PC-3 (cell line): ENCODE measurements at places on chromosomes 5 and 9. TPM values are rescaled to one million over a fixed set of nuclear protein-coding genes. Genes with fewer than 3 reads are reported as not detected.

Gene ADAMTS16
- total RNA-seq = 1.7 and 2.0 TPM in 2 replicates

Gene SPATA31D4
- not detected in 2 replicates for total RNA-seq

Gene LCN2
- 153 and 154 TPM in 2 replicates for total RNA-seq

Gene NR5A1
- total RNA-seq = not detected in 2 replicates

Gene ITGA2
- total RNA-seq = 32.4 and 36.7 TPM in 2 replicates

Gene PCDHAC1
- total RNA-seq = 4.8 and 6.2 TPM in 2 replicates

DNA sequence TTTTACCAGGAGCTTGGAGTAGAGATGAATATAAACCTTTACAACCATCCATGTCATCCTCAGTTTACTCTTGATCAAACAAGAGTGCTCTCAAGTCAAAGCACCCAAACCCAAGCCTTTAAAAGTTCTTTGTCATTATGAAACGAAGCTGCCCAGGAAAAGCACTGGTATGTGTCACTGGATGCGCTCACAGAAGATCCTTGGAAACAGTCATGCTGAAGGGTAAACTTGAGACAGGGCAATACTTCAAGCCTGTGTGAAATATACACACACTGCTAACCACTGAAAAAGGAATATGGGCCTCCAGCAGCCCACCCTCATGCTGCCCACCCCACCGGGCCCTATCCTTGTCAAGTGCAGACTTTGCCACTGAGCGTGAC, 84.5 kb downstream of the PRRT1B start:
- no peaks in the 10 kb centered on the region for H3K36me3 ChIP-seq
- no peak overlapping the region for H3K4me3 ChIP-seq
- no peak overlapping the region for H3K27ac ChIP-seq
- peaks cover 3% of the 10 kb centered on the region for H3K4me1 ChIP-seq

- DNase-seq = no peak
- H3K4me1 ChIP-seq = peaks cover 13% of the 10 kb centered on the region; the same call in 1 of the 2 replicates
- no peaks in the 10 kb centered on the region for H3K36me3 ChIP-seq
- H3K4me3 ChIP-seq = no peak overlapping the region
- H3K27ac ChIP-seq = no peak overlapping the region
These were observed 132.9 kb downstream of the RXRA start for GRCh38 chr9:134459164-134459563.

GRCh38 chr5:107997338-107997980, 326.7 kb upstream of the EFNA5 start:
- no peak overlapping the region for H3K4me3 ChIP-seq
- H3K4me1 ChIP-seq = peaks cover 9% of the 10 kb centered on the region
- H3K27ac ChIP-seq = no peak overlapping the region
- peak; percentile 41 for DNase-seq
- H3K27me3 ChIP-seq = no peaks in the 10 kb centered on the region

- no peak overlapping the region for H3K27ac ChIP-seq
- H3K27me3 ChIP-seq = no peaks in the 10 kb centered on the region
- no peak overlapping the region for H3K4me3 ChIP-seq
- no peak for DNase-seq
These were observed 31.1 kb downstream of the GCNT4 start for GRCh38 chr5:75021219-75021618.

DNA sequence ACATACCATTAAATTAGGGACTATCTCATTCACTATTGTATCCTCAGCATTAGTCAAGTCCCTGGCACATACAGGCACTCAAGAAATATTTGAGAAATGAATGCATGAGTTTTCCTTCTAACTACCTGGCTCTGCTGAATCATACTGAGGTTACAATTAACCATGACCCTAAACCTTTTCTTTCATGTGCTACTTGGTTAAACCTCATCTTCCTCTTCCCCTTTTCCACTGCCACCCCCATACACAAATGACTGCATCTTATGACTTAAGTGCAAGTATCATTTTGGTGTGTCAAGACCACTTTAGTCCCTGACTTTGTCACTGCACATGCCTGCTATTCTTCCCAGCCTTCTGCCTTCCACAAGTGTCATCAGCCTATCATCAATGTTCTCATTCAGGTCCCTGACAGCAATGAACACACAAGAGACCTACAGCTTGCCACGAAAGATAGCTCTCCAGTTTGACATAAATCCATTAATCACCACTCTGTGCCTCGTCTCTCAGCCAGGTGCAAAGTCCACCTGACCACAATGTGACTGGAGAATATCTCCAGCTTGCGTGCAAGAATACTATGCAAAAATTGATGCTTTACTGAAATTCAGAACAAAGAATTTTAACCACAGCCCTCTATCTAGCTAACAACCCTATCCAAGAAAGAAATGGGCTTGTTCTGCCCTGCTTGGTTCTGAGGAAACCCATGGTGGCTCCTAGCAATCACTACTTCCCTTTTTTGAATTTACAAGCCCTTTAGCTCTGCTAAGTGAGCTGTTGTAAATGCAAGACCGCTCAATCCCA, 74.5 kb downstream of the MAPKAP1 start:
- peak overlapping the region; percentile 77 for H3K27ac ChIP-seq
- peak; percentile 63 for DNase-seq
- no peak overlapping the region; the same call in 1 of the 2 replicates for H3K4me3 ChIP-seq
- H3K4me1 ChIP-seq = peaks cover 35% of the 10 kb centered on the region

- DNase-seq = peak; percentile 93
- no peak overlapping the region for H3K27ac ChIP-seq
- H3K36me3 ChIP-seq = no peaks in the 10 kb centered on the region
- H3K4me1 ChIP-seq = peaks cover 14% of the 10 kb centered on the region
- H3K4me3 ChIP-seq = no peak overlapping the region
- H3K27me3 ChIP-seq = no peaks in the 10 kb centered on the region
These were observed 105.5 kb downstream of the PDE6A start for GRCh38 chr5:149838881-149839739.

- H3K4me3 ChIP-seq = no peak overlapping the region
- no peaks in the 10 kb centered on the region for H3K36me3 ChIP-seq
- H3K27ac ChIP-seq = no peak overlapping the region
- H3K27me3 ChIP-seq = no peaks in the 10 kb centered on the region
These were observed 83.5 kb upstream of the MINAR2 start for GRCh38 chr5:129664336-129664937.

DNA sequence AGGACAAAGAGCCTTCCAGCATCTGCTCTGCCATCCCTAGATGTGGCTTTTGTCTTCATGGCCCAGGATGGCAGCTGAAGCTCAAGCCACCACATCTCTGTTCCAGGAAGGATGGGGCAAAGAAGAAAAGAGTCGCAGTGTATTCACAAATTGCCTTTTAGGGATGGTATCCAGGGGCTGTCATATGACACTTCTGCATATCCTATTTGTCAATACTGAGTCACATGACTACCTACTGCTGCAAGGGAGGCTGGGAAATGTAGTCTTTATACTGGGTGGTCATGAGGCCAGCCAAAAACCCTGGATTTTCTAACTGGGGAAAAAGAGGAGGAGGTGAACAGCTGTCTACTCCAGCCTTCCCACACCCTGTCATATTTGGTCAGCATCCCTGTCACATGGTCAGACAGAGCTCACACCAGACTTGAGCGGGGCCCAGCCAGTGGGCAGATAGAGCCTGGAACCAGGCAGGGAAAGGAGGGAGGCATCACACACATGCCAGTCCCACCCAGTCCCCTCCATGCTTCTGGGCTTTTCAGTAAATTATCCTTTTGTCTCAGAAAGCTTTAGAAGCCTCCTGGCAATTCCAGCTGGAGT, 52.0 kb downstream of the OLFM1 start:
- no peaks in the 10 kb centered on the region for H3K36me3 ChIP-seq
- DNase-seq = no peak
- no peak overlapping the region for H3K4me3 ChIP-seq
- no peaks in the 10 kb centered on the region for H3K4me1 ChIP-seq

DNA sequence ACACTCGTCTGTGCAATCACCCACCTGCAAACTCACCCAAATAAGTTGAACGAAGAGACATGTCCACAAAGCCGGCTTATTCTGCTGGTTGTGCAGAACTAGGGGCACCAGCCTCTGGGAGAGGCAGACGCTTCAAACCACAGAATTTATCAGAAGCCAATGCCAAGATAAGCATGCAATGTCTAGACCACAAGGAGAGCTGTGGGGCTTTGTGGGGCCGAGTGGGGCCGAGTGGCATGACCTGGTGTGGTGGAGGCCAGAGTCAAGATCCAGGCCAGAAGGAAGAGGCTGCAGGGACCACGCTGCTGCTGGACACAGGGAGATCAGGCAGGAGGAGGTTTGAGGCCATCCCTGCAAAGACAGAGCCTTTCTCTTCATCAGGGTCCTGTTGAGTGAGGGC, 259.0 kb downstream of the IRX2 start:
- H3K36me3 ChIP-seq = no peaks in the 10 kb centered on the region
- no peaks in the 10 kb centered on the region for H3K4me1 ChIP-seq
- H3K4me3 ChIP-seq = no peak overlapping the region
- H3K27ac ChIP-seq = no peak overlapping the region

DNA sequence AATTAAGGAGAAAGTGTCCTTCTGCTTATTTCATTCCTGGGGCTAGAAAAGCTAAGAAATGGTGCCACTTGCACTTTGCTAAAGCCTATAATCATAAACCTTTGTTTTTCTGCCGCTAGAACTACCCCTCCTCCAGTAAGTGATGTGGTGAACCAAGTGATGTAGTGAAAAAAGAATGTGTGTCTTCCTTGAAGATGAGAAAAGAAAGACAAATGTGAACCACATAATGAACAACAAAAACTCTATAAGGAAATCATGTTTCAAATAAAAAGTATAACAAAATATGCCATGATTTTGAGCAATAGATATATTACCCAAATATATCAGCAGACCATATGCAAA, 179.0 kb upstream of the SGCD start:
- H3K36me3 ChIP-seq = no peaks in the 10 kb centered on the region
- no peaks in the 10 kb centered on the region for H3K4me1 ChIP-seq
- no peak for DNase-seq
- no peak overlapping the region for H3K4me3 ChIP-seq
- H3K27me3 ChIP-seq = no peaks in the 10 kb centered on the region

- DNase-seq = no peak
- no peaks in the 10 kb centered on the region for H3K36me3 ChIP-seq
- H3K27ac ChIP-seq = no peak overlapping the region
- H3K4me3 ChIP-seq = no peak overlapping the region
These were observed 22.6 kb upstream of the NMUR2 start for GRCh38 chr5:152427721-152428120.

- no peak overlapping the region for H3K27ac ChIP-seq
- DNase-seq = no peak
- H3K4me1 ChIP-seq = no peaks in the 10 kb centered on the region
- H3K27me3 ChIP-seq = no peaks in the 10 kb centered on the region
These were observed 19.9 kb upstream of the OTULINL start for GRCh38 chr5:14561741-14562140.

GRCh38 chr9:17342696-17343095, 207.9 kb downstream of the CNTLN start:
- no peaks in the 10 kb centered on the region for H3K27me3 ChIP-seq
- no peaks in the 10 kb centered on the region for H3K36me3 ChIP-seq
- H3K4me3 ChIP-seq = no peak overlapping the region
- H3K4me1 ChIP-seq = no peaks in the 10 kb centered on the region

GRCh38 chr9:127021664-127022363, 100.6 kb downstream of the ANGPTL2 start:
- no peak overlapping the region for H3K4me3 ChIP-seq
- no peaks in the 10 kb centered on the region for H3K36me3 ChIP-seq
- no peak for DNase-seq
- peaks cover 32% of the 10 kb centered on the region for H3K4me1 ChIP-seq
- H3K27me3 ChIP-seq = no peaks in the 10 kb centered on the region
- no peak overlapping the region for H3K27ac ChIP-seq

DNA sequence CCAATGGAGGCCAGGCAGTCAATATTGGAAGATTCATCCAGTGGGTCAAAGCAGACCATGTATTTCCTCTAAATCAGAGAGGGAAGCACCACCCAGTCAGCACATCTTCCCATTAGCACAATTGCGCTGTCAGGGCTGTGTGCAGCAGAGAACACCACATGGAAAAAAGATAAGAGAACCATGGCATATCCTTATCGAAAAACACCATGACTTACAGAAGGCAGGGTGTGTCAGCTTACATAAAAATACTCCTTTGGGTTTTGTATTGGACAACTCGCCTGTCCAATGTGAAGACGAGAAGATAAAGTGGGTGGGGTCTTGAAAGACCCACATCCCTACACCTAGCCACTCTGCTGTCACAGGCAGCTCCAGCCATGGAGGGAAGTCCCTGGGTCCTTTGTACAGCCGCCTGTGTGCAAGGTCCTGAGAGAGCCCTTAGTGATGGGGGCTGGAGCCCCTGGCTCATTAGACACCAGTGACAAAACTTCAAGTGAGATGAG, 71.9 kb upstream of the SPATA31E1 start:
- no peak for DNase-seq
- H3K27me3 ChIP-seq = no peaks in the 10 kb centered on the region
- no peak overlapping the region for H3K27ac ChIP-seq
- H3K4me1 ChIP-seq = peaks cover 5% of the 10 kb centered on the region; the same call in 1 of the 2 replicates

DNA sequence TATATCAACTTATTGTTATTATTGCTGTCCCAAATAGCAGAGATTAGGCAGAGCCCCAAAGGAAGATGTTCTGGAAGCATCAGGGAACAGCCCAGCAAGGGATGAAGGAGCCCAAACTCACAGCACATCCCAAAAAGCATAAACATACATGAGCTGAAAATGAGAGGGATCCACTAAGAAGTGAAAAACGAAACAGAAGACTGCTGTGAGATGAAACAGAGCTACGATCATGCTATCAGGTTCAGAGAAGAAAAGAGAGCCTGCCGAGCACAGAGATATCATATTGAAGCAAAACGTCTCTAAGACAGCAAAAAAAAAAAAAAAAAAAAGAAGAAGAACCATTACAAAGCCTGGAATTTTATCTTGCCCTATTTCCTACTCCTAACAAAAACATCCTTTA, 127.3 kb downstream of the ZNF608 start:
- DNase-seq = no peak
- no peaks in the 10 kb centered on the region for H3K4me1 ChIP-seq
- no peak overlapping the region for H3K27ac ChIP-seq
